ENCODE measurements at places on chromosomes 2 and 18.

DNA sequence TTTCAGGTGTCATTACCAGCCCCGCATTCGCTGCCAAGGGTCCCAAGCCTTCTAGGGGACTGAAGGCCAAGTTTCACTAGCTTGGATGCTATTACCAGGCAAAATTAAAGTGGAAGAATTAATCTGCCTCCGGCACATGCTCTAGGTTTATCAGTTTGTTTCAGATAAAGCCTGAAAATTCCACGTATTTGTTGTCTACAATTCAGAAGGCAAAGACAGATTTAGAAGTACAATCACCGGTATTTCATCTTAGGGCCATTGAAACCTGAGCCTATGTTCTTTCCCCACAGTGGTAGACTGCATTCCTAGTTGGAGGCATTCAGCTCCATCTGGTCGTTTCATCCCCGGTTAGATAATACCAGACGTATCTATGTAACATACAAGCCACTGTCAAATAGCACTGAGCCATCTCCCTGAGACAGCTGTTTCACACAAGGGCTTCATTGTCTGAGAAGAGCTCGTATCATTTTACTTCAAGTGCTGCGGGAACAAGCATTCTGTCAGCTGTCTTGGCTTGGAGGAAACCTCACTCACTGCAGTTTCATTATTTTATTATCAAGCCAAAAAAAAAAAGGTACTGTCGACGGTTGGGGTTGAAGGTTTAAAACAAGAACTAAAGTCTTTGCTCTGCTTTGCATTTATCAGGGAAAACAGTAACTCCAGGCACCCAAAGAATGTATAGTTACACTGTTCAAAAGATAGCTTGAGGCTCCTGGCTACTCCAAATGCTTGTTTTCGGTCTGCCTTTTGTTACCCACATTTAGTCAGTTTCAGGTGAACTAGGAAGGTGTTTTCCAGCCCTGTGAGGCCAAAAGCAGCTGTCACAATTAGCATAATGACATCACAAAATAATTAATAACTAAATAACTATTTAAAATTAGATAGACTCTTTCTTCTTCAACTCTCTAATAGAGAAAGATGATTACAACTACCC lies 76.7 kb downstream of the TGIF1 start:
- peak; percentile 16 for DNase-seq

GRCh38 chr2:202060218-202060617 lies 12.8 kb upstream of the KIAA2012 start:
- no peak for DNase-seq

- no peak for DNase-seq
These were observed 761.8 kb downstream of the LRRTM4 start for GRCh38 chr2:76760367-76760704.

GRCh38 chr2:24785671-24786321 lies 7.4 kb downstream of the PTRHD1 start:
- no peak for DNase-seq

- DNase-seq = no peak
These were observed 159.7 kb upstream of the WDSUB1 start for GRCh38 chr2:159446201-159446600.

DNA sequence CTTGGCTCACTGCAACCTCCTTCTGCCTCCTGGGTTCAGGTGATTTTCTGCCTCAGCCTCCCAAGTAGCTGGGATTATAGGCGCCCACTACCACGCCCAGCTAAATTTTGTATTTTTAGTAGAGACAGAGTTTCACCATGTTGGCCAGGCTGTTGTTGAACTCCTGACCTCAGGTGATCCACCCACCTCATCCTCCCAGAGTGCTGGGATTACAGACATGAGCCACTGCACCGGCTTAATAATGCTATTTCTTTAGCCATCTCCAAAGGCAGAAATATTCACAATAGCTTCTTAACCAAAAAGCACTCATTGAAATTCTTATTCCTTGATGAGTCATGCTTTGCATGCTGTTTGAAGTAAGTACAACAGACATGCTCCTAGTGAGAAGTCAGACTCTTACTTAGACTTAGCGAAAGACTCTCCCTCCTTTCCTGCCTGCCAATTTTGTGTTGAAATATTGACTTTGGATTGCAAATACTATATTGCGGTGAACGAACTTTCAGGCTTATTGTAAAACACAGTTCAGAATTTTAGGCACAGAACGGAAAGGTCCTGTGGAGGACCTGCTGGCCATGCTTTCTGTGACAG lies 4.4 kb downstream of the ACTR3 start:
- peak; percentile 77 for DNase-seq

- no peak for DNase-seq
These were observed 106.8 kb downstream of the TSN start for GRCh38 chr2:121862286-121862685.

DNA sequence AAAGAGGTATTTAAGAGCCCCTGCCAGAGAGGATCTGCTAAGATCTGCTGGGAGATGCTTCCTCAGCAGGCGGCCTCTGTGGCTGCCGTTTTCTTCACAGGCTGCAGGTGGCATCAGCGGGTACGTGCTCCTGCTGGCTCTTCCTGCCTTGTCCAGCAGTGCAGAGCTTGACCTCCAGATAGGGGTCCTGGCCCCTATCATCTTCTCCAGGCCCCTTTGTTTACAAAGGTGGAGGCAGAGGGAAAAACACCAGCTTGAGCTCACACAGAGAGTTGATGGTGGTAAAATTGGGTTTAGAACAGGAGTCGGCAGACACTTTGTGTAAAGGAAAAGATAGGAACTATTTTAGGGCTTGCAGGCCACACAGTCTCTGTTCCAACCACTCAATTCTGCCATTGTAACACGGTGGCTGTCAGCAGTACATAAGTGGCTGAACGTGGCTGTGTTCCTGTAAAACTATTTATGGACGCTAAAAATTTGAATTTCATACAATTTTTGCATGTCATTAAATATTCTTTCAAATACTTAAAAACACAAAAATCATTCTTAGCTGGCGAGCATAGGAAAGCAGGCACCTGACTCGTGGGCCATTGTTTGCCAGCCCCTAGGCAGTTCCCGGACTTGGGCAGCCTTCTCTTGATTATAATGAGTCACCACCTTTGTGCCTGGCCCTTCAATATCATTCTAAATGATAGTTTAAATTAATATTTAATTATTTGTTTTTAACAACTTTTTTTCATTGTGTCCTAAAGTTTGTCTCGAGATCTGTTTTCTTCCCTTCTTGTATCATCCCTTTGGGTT lies 98.2 kb upstream of the B3GNT7 start:
- DNase-seq = peak; percentile 70

- DNase-seq = peak; percentile 52
These were observed 60.0 kb upstream of the AGAP1 start for GRCh38 chr2:235433860-235434259.

GRCh38 chr2:67574230-67574629 lies 177.1 kb downstream of the ETAA1 start:
- peak; percentile 63 for DNase-seq

DNA sequence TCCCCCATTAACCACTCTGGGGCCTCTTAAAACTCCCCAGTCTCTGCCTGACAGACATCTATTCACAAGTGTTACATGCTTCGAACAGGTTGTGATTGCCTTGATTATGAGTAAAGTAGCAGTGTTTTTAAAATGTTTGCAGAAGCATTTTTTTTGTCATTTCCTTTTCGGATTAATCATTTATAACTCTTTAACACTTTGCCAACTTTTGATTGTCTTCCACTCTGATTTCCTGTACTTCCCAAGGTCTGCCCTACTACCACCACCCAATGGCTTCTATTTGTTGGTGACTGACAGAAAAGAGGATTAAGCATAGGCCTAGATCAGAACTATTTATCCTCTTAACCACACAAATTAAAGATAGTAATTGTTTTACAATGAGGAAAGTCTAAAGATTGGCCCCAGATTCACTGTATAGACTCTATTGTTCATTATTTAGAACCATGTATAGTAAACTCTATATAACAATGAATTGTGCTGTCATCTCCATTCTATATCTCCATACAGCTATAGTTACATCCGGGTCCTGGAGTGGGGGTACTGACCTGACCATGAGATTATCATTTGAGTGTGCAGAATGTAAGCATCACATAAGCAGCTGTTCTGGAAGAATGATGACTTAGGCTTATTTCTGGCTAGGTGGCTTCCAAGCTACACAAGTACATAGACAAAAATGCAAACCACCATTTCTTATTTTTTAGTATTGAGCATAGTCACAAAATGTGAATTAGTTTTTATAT lies 110.3 kb upstream of the RBMS1 start:
- no peak for DNase-seq

GRCh38 chr2:126905991-126906390 lies 7.3 kb downstream of the TEX51 start:
- DNase-seq = no peak

DNA sequence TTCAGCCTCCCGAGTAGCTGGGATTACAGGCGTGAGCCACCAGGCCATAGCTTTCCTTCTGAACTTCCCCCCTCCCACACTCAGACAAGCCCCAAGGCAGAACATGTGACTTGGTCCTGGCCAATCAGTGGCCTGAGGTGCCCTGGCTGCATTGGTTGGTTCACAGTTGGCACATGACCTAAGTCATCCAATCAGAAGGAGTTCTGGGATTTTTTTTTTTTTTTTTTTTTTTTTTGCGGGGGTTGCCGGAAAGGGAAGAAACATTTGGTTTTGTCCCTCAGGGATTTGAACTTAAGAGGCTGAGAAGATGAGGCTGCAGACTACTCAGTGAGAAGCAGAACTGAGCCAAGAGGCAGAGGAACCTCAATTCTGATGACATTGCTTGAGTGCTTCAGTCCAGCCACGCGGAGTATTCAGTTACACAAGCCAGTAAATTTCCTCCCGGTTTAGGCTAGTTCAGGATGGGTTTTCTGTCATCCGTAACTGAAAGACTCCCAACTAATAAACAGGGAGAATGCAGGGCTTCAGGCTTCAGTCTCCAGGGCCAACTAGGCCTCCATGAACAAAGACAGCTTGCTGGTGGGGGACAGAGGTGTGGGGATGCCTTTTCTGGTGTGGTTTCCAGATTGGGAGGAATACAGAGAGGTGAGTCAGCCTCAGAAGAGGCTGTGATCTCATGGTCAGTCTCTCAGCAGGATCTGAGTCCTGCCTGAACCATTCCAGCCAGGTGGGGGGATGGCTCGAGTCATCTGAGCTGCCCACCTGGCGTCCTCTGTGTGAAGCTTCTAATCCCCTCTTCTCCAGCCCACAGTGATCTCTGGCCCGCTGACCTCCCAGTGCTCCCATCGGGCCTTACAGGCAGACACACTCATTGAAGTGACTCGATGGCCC lies 9.2 kb downstream of the PTMA start:
- peak; percentile 52 for DNase-seq

DNA sequence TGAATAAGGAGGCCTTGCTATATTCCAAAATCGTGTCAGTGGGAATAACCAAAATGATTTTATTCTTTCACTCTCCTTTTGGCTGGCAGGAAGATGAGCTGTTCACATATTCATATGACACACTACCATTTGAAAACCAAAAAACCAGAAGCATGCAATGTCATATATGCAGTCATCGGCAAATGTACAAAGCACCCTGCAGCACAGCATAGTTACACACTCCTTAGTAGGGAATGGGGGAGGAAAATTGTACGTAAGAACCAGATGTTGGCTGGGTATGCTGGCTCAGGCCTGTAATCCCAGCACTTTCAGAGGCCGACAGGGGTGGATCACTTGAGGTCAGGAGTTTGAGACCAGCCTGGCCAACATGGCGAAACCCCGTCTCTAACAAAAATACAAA lies 176.6 kb downstream of the GFPT1 start:
- no peak for DNase-seq

- peak; percentile 64 for DNase-seq
These were observed 35.4 kb upstream of the REEP1 start for GRCh38 chr2:86372641-86373502.

DNA sequence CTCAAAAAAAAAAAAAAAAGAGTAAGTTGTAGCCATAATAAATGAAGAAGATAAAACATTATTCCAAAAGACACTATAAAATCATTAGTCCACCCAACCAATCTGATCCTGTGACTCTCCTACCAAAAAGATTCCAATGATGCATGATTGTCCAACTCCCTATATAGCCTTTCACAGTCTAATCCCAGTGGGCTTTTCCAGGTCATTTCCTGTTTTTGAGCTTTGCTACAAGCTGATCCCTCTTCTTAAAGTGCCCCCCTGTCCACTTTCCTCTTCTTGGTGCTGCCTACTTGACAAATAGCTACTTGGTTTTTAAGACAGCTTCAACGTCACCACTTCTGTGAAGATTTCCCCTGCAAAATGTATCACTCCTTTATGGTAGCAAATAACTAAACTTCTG lies 88.4 kb downstream of the SEMA4F start:
- no peak for DNase-seq

- DNase-seq = no peak
These were observed 17.1 kb downstream of the RNF144A start for GRCh38 chr2:6934345-6934744.

- no peak for DNase-seq
These were observed 16.2 kb downstream of the IL1B start for GRCh38 chr2:112820343-112820742.

GRCh38 chr2:71001592-71001927 lies 6.9 kb upstream of the TEX261 start:
- peak; percentile 4 for DNase-seq

DNA sequence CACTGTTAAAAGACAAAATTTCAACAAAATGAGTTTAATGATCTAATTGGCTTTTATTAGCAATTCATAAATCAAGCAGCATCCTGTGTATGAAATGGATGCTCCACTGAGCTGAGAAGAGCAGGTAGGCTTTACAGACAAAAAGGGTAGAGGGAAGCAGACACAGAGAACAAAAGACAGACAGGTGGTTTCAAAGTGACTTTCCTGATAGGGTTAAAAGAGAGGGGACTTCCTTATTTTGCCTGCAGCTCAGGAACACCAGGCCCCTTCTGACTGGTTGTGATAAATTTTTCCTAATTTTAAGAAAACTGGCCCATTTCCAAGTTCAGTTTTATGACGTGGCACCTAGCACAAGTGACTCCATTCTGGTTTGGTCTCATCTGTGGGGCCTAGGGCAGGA lies 11.9 kb downstream of the TEX51 start:
- DNase-seq = no peak

DNA sequence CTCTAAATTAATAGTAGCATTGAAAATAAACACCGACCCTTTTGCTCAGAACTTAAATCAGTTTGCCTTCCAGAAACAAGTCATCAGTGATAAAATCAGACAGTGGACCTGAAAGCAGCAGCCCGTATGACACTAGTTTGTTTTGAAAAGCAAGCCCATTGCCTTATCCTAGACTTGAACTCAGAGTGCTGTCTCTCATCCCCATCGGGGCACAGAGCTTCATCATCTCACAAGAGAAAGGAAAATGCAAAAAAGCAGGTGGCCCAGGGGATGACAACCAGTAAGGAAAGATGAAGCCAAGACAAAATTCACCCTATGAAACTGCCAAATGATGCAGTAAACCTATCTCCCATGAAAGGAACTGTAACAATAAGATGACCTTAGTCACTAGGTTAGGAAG lies 71.2 kb downstream of the CERKL start:
- no peak for DNase-seq

All from GM03348 (cell line).